ENCODE measurements at places on chromosomes 12 and 14. TPM values are rescaled to one million over a fixed set of nuclear protein-coding genes. Genes with fewer than 3 reads are reported as not detected.

Gene NFKBIA
- 102 TPM for total RNA-seq

Gene GLIPR1L1
- total RNA-seq, result not detected

Gene APEX1
- total RNA-seq, result 46.0 TPM

Gene TPPP2
- total RNA-seq, result not detected

Gene RNU4-1
- total RNA-seq, result not detected

DNA sequence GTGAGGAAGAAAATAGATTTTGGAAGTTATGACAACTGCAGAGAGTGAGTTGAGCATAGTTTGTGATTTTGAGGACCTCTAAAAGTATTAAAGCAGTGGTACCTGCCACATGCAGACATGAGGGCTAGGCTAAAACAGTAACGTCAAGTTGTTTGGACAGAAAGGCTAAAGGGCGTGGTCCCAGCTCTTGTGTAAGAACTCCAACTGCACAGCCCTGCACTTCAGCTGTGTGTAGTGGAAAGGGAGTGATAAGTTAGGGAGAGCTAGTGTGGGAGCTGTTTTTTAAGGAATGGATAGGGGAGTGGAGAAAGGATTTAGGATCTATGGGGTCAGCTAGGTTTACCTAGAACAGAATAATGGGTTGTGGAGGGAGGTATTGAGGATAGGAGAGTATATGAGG is 39.5 kb downstream of the TESPA1 start:
- DNase-seq, result no peak

DNA sequence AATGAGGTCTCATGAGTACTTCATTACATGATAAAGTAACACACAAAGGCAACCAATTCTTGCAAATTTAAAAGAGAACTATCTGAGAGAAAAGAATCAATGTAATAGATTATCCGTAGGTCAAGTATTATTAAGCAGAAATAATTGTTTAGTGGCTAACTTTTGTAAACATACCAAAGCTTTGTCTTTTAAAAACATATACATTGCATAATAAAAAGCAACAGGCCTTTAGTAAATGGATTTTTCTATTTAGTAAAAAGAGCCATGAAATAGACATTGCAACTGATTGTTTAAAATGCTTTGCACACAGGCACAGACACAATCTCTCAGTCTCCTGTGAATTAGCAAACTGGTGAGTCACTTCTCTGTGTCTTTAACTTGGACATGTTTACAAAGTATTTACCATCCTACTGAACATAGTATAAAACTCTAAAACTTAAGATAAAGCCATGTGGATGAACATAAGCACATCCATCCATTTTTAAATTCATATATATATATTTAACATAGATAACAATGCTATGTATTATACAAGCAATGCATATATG is 518.7 kb upstream of the MGAT4C start:
- DNase-seq, result peak; percentile 27

GRCh38 chr12:11668611-11669010 is 19.1 kb downstream of the ETV6 start:
- DNase-seq, result no peak

- no peak for DNase-seq
Observed at GRCh38 chr14:100816286-100816949, 9.5 kb upstream of the MEG3 start.

GRCh38 chr14:99393059-99393655 is 87.5 kb downstream of the SETD3 start:
- peak; percentile 15 for DNase-seq

DNA sequence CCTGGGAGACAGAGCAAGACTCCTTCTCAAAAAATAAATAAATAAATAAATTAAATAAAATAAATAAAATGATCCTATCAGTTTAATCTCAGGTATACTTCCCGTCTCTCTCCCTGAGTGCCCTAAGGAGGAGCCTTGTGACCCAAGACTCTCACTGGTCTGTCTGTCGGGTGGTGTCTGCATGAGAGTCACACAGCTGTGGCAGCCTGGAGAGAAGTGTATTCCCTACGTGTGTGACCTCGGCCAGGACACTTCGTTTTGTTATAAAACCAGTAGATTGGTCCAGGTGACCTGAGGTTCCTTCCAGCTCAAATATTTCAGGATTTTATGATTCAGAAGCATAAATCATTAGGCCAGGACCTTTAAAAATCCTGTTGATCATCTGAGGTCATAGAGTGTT is 4.8 kb downstream of the SYNE3 start:
- no peak for DNase-seq

DNA sequence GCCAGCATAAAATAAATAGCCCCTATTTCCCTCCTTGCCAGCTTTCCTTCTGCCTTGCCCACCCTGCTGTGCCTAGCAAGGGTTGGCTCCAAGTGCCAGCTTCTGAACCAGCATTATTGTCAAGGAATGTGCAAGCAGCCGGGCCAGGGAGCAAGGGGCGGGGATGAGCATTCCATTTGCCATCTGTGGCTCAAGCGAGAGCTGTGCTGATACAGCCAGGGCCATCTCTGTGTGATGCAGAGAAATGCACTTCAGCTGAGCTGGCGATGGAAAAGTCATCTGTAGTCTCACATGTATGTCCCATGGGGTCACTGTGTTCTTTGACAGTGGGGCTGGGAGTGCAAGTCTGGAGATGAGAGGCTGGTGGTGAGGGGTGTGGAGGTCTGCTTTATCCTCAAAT is 137.3 kb downstream of the SUDS3 start:
- no peak for DNase-seq

DNA sequence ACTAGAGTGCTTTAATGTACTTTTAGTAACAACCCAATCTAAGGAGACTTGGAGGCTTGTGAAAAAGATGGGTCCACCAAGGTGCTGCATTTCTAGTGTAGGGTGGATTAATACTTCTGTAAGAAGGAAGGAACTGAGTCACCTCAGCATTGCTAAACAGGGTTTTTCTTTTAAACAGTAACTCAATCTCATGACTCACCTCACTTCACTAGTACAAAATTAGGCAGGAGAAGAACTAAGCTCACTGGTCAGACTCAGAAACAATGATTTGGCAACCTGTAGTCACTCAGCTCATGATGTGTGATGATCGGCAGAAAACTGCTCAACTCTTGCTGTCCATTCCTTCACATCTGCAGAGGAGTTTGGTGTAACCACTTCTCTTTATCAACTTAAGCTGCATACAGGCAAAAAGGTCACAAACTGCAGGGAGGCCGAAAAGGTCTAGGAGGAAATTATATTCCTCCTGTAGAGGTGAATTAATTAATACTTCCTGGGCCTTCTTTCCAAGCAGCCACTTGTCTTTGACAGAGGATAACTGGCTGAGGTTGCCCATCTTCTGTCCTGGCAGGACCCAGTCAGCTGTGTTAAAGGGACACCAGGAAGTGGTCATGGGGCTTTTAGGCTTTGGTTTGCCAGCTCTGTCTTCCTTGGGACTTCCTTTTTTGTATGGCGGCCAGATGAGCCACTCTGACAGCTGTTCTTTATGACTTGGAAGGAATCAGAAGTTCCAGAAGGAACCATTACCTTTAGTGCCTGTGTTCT is 466.9 kb downstream of the FUT8 start:
- DNase-seq, result peak; percentile 65

GRCh38 chr12:52508211-52508610 is 12.0 kb downstream of the KRT5 start:
- DNase-seq, result no peak

GRCh38 chr14:82704218-82704617 is 1170.6 kb upstream of the SEL1L start:
- no peak for DNase-seq

- DNase-seq, result no peak
Observed at GRCh38 chr12:130286741-130287440, 50.8 kb upstream of the PIWIL1 start.

- peak; percentile 77 for DNase-seq
Observed at GRCh38 chr12:92208613-92209121, 63.0 kb upstream of the BTG1 start.

GRCh38 chr12:123531091-123531490 is 2.4 kb downstream of the RILPL1 start:
- no peak for DNase-seq

DNA sequence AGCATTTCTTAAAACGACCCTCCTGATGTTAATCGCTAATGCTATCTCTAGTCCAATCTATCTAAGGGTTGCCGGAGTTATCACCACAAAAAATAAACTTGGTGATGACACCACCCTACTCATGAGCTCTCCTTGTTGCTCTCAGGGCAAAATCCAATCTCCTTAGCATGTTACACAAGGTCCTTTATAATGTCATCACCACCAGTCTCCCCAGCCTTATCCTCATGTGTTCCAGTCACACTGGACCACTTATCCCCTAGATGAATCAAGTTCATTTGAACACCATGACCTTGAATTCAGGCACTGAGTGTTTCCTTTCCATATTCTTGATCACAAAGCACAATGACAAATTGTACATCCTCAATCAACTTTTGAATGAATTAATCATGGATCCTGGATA is 19.0 kb upstream of the DRAM1 start:
- DNase-seq, result no peak

DNA sequence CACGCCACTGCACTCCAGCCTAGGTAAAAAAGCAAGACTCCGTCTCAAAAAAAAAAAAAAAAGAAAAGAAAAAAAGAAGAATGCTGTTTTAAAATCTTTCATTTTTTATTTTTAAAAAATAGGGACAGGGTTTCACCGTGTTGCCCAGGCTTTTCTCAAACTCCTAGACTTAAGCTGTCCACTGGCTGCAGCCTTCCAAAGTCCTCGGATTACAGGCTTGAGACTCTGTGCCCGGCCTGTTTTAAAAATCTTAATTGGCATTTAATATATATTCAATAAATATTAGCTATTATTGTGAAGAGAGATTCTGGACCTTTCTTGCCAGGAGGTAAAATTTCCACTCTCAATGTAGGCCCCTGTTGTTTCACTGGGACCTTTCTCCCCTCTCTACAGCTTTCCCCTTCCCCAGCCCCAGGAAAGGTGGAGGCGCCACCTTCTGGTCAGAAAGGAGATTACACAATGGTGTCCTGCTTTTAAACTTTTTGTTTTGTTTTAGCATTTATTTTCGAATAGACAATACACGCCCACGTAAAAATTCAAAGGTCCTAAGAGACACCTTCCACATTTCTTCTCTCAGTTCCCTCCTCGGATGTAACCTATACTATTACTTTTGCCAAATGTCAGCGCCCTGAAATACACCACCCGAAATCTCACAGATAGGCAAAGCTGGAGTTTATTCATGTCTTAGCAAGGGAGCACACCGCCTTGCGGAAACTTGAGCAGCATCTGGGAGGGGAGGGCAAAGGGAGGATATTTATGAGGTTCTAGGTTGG is 23.8 kb upstream of the PHC1 start:
- DNase-seq, result peak; percentile 27

DNA sequence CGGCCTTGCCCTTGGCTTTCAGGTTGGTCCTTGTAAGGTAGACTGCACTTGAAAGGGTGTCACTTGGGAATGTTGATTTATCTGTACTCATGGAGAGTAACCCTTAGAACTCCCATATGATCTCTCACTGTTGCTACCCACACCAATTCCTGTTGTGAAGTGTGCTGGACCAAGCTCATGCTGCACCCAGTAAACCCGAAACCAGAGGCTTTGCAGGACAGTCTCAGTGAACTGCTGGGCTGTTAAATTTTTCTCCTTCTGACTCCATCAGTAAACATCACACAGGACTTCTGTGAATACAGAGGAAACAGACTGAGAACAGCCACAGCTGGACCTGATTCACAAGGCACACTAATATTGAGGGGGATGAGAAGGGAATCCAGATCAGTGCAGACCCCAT is 783.0 kb downstream of the TMEM121 start:
- DNase-seq, result no peak

- DNase-seq, result no peak
Observed at GRCh38 chr12:45125997-45126396, 75.1 kb upstream of the DBX2 start.

- DNase-seq, result no peak
Observed at GRCh38 chr14:31275731-31276130, 68.1 kb upstream of the HECTD1 start.

DNA sequence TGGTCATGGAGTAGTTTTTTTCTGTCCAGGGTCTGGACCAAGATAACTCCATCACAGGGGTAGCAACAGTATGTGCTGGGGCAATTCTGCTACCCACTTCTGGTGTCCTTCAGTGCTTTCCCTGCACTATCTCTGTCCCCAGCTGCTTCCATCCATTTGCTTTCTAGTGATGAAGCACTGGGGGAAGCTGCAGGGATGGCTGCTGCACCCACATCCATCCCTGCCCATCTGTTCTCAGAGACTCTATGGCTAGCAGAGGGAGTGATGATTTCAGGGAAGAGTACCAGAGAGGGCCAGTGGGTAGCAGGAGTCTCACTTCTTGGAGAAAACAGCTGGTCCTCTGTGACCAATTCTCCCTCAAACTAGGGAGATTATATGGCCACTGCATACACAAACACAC is 44.1 kb downstream of the ETV6 start:
- DNase-seq, result no peak

- no peak for DNase-seq
Observed at GRCh38 chr14:77076113-77076631, 21.9 kb upstream of the CIPC start.

GRCh38 chr14:44854114-44854513 is 107.6 kb downstream of the KLHL28 start:
- DNase-seq, result no peak

DNA sequence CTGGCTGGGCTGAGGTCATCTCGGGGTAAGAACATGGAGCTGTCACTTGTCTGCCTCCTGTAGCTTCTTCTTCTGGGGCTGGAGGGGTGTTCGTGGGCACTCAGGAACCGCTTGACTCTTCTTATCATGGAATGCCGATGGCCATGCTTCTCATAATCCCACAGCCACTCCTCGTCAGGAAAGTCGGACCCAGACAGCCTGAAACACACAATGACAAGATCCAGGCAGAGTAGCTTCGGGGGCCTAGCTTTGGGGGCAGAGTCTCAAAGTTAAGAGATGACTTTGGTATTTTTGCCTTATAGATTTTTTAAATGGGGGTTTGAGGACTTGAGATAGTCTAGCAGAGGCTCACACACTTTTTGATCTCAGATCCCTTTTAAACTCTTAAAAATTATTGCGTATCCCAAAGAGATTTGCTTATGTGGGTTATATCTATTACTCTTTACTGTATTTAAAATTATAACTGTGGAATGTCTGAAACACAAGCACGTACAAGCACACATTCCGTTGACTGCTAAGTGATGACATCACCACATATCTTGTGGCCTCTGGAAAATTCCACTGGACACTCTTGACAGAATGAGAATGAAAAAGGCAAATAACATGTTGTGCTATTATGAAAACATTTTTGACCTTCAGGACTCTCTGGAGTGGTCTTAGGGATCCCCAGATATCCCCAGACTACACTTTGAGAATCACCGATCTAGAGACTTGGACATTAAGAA is 43.3 kb downstream of the BEST3 start:
- DNase-seq, result peak; percentile 85

DNA sequence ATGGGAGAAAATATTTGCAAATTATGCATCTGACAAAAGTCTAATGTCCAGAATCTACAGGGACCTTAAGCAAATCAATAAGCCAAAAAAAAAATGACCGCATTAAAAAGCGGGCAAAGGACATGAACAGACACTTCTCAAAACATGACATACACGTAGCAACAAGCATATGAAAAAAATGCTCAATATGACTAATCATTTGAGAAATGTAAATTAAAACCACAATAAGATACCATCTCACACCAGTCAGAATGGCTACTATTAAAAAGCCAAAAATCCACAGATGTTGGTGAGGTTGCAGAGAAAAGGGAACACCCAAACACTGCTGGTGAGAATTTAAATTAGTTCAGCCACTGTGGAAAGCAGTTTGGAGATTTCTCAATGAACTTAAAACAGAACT is 16.1 kb downstream of the PAWR start:
- peak; percentile 80 for DNase-seq

Measured in M059J (cell line).